ENCODE measurements at places on chromosomes 4 and X.

GRCh38 chr4:10421344-10422055, 35.7 kb downstream of the ZNF518B start:
- no peak for DNase-seq

- DNase-seq: peak; percentile 31
These were observed 771 bp upstream of the RBPJ start for GRCh38 chr4:26319949-26320537.

DNA sequence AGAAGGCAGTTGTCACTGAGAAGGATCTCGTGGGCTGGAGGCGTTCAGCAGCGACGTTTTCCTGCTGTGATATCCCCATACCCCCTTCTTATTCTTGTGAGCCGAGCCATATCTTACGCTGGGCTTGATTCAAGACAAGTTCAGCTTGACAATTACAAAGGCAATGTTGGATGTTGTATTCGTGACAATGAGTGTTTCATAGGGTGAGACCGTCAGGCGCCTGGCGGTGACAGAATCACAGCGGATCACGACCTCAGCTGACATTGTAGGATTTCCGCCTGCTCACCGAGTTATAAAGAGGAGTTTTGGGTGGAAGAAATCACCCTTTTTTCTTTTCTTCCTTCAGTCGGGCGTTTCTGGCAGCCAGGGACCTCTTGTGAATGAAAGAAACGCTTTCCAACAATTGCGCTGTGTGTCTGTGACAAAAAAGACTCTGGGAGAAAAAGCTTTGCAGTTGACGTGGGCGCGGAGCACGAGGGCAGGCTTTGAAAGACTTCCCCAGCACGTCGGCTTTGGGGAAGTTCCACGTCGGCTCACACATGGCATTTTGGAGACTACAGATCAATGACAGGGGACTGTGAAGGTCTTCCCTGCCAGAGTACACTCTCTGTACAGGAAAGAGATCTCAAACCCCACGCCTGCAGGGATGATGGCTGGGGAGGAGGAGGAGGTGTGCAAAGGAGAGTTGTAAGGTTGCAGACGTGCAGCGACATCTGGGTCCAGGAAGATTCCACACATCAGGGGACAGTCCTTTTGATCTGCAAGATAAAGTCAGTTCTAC, 135.4 kb downstream of the CRLF2 start:
- no peak for DNase-seq

DNA sequence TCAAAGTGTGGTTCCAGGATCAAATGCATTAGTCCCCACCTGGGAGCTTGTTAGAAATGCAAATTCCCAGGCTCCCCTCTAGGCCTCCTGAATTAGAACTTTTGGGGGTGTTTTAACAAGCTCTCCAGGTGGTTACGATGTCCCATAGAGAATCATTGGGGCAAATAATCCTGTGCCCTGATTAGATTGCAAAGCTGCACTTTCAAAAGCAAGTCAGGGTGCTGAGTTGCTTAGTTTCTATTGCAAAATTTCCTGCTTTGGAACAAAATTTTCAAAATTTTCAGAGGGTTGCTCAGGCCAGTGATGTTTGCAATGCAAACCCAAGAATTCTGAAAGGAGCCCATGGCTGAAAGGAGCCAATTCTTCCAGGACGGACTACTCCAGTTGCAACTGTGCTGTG, 71.0 kb downstream of the MGST2 start:
- DNase-seq: no peak

GRCh38 chr4:16770710-16771285, 127.6 kb downstream of the LDB2 start:
- no peak for DNase-seq

- no peak for DNase-seq
These were observed 36.8 kb upstream of the CASK start for GRCh38 chrX:41960142-41960541.

GRCh38 chr4:154073107-154073822, 284.4 kb upstream of the SFRP2 start:
- no peak for DNase-seq

- no peak for DNase-seq
These were observed 19.8 kb upstream of the TASL start for GRCh38 chrX:30597216-30598012.

GRCh38 chr4:37268319-37268718, 23.8 kb downstream of the NWD2 start:
- DNase-seq: no peak

GRCh38 chrX:18047491-18047890, 173.2 kb downstream of the BEND2 start:
- no peak for DNase-seq

- DNase-seq: no peak
These were observed 124.6 kb downstream of the HUWE1 start for GRCh38 chrX:53561912-53562311.

- no peak for DNase-seq
These were observed 46.5 kb downstream of the RAI2 start for GRCh38 chrX:17814557-17814956.

- no peak for DNase-seq
These were observed at the start of gene PHEX for GRCh38 chrX:22032084-22032483. Gene PHEX, plus strand, starts transcription at chrX:22032325. Its CDS starts 681 bp downstream, at chrX:22033006.

- DNase-seq: no peak
These were observed 122.6 kb downstream of the RCHY1 start for GRCh38 chr4:75391489-75392166.

DNA sequence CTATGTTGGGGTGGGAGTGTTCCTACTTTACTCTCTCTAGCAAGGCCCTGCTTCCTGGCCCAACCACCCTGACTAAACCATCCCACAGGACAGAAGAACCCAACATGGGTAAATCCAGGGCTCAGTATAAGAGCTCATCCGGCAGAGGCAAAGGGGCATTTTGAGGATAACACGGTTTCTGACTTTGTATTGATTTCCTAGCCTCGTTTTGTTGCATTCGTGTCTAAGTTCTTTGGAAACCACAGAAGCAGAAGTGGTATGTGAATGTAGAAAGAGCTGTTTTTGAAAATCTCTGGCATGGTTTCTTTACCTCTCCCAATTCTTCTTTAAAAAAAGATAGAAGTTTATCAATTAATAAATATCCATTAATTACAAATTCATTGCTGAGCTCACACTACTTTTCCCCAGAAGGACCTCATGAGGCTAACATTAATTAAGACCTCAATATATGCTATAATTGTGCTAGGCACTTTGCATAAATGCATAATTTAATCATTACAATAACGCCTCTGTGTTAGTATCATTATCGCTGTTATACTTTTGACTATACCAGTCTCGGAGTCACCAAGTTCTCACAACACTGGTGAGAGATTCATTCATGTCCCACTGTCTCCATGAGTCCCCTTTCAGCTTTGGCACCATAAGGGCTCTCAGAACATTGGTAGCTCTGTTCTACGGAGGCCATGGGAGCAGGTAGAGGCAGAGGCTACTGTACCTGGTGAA, 5.8 kb upstream of the CLNK start:
- DNase-seq: no peak

DNA sequence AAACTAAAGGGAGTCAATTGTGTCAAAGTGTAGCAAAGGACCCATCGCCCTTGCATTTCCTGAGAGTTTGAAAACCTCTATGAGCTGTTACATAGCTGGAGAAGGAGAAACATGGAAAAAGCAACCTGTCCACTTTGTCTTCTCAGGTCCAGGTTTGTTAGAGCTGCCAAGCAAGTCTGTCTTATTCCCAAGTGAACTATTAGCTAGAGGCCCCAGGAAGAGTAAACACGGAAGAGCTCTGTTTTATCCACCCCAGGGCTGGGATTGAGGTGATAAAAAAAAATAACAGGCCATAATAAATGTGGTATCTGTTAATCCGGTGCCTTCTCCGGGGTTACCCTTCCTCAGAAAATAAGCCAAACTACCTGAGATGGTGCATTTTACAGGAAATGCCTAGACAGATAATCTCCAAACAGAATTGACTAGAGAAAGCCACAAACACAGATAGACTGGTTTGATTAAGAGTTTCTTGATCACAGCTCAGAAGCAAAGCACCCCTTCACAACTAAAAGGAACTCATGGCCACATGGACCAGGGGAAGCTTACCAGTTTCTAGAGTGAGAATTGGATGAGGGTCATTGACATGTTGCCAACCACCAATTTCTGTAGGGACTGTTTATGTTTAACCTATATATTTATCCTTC, 35.9 kb upstream of the RELL1 start:
- DNase-seq: no peak

DNA sequence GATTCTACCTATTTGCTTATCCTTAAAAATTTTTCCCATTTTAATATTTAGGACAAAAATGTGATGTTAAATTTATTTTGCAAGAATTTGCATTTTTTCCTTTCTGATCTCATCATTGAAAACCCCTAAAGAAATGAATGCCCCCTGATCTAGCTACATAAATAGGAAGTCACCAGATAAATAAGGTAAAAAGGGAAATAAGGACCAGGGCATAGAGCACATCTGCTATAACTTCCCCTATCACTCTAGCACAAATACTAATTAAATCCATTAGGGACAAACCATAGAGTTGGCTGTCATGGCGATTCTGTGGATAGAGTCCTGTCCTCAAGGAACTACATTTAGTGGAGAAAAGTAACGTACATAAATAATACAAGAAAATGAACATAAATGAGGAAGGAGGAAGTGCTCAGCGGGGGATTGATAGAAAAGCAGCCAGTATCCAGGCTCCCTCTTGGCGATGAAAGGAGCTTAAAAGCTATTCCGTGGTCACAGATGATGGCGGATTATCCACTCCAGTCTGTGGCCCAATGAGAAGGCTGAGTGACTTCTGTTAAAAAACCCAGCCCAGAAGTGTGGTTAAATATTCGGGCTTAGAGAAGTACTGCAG, 76.9 kb upstream of the RPL34 start:
- no peak for DNase-seq

DNA sequence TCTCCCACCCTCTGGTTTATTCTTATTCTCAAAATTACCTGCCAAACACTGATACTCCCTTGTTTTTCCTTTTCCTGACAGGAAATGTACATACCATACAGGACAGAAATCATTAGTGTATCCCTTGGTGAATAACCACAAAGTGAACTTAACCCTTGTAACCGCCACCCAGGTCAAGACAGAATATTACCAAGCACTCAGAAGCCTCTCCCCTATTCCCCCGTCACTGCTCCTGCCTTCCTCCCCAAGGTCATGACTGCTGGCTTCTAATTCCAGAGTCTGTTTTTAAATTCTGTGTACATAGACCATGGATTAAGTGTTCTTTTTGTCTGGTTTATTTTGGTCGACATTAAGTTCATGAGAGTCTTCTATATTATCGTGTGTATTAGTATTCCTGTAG, 37.7 kb downstream of the HTT start:
- DNase-seq: no peak

- DNase-seq: no peak
These were observed 17.4 kb downstream of the ATP5ME start for GRCh38 chr4:656436-657337.

DNA sequence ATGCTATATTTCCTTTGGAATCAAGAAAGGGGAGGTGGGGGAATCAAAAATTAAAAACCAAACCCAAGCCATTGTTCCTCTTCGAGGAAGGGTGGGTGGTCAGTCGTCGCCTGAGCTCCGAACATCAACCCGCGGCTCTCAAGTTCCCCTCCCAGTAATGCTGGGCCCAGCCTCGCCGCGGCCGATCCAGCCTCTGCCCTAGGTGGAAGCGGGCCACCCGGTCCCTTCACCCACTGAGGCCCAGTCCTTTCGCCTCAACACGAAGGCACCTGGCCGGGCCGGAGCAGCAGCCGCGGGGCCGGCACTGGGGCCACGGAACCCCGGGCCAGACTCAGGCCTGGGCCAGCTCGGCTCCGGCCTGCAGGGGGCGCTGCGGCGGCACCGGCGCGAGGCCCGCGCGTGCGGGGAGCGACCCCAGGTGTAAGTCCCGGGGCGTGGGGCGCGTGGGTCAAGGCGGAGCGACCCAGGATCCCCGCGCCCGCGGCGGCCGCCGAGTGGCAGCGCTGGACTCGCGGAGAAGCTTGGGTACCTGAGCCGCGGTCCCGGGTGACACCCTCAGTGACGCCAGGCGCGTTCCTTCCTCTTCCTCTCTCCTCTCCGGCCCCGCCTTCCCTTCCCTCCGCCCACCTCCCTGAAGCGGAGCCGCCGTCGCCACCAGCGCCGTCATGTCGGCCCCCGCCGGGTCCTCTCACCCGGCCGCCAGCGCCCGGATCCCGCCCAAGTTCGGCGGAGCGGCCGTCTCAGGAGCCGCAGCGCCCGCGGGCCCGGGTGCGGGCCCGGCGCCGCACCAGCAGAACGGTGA, at the start of gene SEC24B:
SEC24B (plus strand) TSS at position 611 of the 802 bp plus-strand sequence; CDS start at position 666, 55 bp downstream.
- peak; percentile 85 for DNase-seq

DNA sequence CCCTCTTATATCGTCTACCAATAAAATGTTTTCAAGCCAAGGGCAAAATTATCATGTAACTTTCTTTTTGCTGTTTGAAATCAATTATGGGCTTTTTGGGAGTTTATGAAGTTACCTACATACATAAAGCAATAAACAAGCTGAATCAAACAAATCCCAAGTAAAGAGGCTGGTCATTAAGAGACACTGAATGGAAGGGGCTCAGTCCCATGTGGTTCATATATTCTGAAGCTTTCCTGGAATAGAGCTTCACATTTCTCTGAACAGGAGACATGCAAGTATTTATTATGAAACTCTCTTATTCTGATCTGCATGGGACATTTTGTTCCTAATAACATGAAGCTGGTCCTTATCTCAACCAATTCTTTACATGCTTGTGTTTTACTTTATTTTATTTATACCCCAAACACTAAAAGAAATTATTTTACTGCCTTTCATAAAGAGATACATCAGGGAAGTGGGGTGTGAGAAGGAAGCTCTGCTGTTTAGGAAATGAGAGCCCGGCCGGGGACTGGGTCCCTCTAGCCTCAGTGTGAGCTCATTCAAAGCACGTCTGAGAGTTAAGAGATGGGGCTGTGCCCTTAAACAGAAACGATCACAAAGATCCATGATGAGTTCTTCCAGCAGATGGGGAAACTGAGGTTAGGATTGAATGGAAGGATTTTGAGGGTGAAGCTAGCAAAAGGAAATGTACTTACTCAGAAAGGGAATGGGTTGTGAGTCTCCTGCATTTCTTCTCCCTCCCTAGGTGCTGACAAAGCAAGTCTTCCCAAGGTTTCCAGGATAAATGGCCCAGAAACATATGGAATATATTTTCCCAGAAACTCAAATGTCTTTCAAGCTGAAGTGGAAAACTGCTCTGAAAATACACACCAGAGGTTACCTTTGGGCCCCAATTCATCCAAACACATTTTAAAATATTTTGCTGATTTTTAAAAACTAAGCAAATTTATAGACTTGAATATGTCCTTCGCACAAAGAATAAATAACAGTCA, 93.1 kb upstream of the LNX1 start:
- no peak for DNase-seq

- DNase-seq: no peak
These were observed 5.7 kb upstream of the CPZ start for GRCh38 chr4:8586671-8587468.

- DNase-seq: no peak
These were observed 32.9 kb upstream of the PRPS2 start for GRCh38 chrX:12758291-12758690.

DNA sequence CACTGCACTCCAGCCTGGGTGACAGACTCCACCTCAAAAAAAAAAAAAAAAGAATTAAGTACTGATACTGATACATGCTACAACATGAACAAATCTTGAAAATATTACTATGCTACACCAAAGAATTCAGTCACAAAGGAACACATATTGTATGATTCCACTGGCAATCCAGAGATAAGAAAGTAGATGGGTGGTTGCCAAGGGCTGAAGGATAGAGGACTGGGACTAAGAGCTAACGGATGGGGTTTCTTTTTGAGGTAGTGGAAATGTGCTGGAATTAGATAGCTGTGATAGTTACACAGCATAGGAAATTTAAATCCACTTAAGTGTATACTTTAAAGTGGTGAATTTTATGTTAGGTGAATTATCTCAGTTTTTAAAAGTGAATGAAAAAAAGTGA, 12.5 kb downstream of the ATP11C start:
- DNase-seq: no peak
